ENCODE measurements at places on chromosomes 6 and 20.

DNA sequence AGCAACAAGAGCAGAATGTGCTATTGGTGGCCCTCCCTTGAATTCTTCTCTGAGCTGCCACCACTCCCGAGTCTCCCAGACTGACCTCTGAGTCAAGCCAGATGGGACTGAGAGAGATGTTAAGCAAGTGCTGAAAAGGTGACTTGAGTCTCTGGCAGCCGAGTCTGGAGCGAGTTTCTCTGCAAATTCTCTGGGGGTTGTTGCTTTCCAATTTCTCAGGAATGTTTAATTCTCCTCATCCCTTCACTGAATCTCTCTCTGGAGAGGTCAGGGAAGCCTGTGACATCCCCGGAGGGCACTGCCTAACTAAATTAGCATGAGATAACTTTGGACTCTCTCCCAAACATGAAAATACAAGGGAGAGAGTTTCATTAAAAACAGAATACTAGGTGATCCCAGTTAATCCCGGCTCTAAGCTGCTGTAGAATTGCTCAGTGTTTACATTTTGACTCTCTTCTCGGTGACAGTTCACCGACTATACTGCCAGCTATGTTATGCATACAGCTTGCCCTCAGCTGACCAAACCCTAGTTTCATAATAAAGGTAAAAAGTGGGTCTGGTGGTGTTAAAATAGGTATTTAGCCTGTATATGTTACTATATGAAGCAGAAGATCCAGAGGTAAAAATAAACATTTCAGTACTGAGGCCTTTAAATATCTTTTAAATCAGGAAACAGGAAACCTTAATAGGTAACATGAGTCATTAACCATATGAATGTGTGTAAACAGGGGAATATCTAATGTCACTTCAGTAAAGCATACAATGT is 157.9 kb downstream of the FOXC1 start:
- DNase-seq, result no peak

- no peak for DNase-seq
Measured at GRCh38 chr6:41011673-41012072, 27.3 kb downstream of the UNC5CL start.

GRCh38 chr6:140711019-140711613 is 1336.7 kb upstream of the CITED2 start:
- no peak for DNase-seq

GRCh38 chr20:62132421-62132820 is 10.1 kb downstream of the LSM14B start:
- DNase-seq, result no peak

DNA sequence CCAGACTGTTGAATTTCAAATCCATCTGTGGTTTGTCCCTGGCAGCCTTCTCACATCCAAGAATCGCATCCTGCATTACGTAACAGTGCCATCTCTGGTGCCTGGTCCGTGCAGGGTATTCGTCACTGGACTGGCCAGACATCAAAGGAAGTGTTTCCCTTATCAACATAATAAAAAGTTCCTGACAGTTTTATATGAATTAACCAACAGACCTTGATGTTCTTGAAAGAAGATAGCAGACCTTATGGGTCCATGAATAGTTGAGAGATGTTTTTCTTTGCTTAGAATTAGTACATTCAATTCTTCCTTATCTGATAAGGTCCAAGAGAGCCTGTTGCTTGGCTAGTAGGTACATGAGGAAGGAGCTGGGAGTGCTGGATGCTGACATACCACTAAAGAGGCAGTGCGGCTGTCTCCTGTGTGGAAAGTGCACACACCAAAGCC is 77.6 kb downstream of the PHACTR2 start:
- DNase-seq, result no peak

DNA sequence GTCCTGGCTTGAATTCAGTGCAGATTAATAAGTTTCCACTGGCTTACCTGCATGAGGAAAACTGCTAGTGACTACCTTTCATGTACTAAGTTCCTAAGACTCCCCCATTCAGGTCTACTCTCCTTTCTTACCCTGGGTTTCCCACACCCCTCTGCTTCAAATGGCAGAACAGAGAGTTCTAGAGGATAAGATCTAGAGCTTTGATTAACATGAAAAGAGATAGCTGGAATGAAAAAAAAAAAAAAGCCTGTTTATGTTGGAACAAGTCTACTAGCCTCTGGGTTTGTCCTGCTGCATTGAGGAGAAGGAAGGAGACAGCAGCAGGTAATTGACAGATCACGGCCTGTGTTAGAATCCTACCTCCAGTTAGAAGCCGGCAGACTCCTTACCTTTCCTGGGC is 201.4 kb upstream of the SOX4 start:
- no peak for DNase-seq

- no peak for DNase-seq
Measured at GRCh38 chr6:66230591-66230990, 523.6 kb upstream of the EYS start.

- DNase-seq, result no peak
Measured at GRCh38 chr6:127792616-127793015, 108.2 kb downstream of the THEMIS start.

- no peak for DNase-seq
Measured at GRCh38 chr6:140731741-140732140, 1357.3 kb upstream of the CITED2 start.

GRCh38 chr6:25431306-25431974 is 152.3 kb downstream of the CARMIL1 start:
- DNase-seq, result no peak

- DNase-seq, result no peak
Measured at GRCh38 chr20:1979106-1979778, 14.6 kb downstream of the PDYN start.

DNA sequence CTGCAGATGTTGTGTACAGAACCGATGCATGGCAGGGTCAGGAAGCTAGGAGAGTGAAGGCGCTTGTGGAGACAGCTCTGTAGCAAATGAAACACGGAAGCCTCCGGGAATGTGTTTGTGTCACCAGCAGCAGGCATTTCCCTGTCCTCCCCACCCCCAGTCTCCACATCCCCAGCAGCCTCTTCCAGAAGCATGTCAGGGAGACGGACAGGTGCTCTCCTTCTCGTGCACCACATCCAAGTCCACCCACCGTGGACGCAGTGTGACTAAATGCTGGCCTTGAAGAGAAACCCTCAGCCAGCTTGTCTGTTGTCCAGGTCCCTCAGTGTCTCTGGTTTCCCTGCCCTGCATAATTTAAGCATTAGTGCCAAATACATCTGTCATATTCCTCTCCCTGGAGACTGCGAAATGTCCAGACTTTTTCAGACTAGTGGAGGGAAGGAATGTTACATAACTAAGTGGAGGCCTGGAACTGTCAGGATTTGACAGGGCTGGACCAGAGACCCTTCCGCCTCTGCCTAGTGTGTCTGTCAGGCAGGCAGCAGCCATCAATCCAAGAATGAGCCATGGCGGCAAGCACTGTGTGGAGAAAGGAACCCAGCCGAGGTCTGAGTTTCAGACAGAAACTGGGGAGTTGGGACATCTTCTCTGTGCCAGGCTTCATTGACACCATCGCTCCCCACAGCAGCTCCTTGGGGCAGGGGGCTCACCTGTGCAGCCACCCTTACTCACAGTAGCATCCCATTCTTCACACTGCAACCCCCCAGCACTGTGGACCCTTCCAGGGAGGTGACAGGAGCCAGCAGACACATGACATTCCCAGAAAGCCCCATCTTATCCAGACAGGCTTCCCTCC is 26.6 kb upstream of the PI16 start:
- DNase-seq, result no peak

- no peak for DNase-seq
Measured at GRCh38 chr20:40956542-40957264, 71.9 kb upstream of the TOP1 start.

DNA sequence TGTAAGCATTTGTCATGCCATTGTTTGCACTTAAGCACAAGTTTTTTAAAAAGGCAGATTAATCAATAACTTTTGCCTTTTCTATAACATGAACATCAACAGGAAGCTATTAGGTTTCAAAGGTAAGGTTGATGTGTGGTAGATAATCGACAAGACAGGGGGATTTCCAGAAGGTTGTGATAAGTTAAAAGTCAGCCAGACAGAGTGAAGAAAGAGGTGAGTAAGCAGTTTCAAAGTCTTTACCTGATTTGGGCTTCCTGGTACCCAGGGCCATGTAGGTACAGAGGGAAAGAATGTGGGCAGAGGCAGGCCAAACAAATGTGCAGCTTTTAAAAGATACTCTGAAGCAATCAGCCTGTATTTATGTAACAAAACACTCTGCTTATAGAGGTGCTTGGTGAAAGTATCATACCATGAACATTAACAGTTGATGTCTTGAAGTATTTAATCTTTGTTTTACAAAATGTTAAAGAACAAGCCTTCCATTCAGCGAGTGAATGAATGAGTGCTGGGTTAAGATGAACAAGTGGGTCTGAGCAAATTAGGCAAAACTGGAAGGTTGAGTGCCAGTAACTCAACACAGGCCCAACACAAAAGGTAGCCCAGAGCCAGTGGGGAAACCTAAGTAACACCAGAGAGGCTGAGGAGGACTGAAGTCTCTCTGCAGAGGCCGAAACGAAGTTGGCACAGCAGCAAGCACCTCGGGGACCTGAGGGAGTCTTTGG is 60.2 kb downstream of the LRRC1 start:
- no peak for DNase-seq

- no peak for DNase-seq
Measured at GRCh38 chr20:24289737-24290481, 179.5 kb upstream of the SYNDIG1 start.

- DNase-seq, result peak; percentile 14
Measured at GRCh38 chr6:168884050-168884645, 369.5 kb downstream of the THBS2 start.

DNA sequence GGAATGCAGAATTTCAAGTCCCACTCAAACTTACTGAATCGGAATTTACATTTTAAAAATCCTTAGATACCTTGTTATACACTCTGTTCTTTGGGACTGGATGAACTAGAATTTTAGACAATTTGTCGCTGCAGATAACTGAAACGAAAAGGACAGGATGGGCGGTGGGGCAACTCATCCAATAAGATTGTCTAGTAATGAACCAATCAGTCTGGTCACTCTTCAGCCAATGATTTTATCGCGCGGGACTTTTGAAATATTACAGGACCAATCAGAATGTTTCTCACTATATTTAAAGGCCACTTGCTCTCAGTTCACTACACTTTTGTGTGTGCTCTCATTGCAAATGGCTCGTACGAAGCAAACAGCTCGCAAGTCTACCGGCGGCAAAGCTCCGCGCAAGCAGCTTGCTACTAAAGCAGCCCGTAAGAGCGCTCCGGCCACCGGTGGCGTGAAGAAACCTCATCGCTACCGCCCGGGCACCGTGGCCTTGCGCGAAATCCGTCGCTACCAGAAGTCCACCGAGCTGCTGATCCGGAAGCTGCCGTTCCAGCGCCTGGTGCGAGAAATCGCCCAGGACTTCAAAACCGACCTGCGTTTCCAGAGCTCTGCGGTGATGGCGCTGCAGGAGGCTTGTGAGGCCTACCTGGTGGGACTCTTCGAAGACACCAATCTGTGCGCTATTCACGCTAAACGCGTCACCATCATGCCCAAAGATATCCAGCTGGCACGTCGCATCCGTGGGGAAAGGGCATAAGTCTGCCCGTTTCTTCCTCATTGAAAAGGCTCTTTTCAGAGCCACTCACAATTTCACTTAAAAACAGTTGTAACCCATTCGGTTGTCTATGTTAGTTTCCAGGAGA is 41.9 kb upstream of the HFE start:
- DNase-seq, result no peak

DNA sequence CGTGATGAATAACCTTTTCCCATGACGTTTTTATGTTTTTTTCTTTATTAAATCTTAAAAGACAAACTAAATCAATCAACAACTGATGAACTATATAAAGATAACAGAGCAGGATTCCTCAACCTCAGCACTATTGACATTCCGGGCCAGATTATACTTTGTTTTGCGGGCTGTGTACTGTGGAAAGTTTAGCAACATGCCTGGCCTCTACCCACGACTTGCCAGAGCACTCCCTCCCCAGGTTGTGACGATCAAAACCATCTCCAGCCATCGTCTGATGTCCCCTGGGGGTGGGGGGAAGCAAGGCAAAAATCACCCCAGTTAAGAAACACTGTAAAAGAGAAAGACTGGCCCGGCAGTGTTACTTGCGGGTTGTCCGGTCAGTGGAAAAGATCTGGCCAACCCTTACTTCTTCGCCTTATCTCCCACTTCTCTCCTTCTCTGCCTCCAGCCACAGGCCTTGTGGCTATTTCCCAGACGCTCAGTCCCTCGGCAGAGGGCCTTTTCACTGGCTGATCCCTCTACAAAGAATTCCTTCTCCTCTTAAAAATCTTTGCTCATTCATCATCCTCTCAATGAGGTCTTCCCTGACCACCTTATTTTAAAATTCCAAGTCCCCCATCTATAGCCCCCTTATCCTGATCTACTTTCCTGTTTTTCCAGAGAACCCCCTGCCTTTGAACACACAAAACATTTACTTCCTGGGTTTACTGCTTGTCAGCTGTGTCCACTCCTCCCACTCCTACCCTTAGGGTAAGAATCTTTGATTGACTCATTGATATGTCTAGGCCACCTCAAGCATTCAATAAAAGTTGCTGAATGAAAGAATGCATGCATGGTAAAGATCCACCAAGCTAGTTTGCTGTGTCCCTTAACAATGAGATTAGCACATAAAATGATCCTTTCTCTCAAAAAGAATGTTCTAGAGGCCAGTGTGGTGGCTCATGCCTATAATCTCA is 14.7 kb upstream of the RAB22A start:
- no peak for DNase-seq

DNA sequence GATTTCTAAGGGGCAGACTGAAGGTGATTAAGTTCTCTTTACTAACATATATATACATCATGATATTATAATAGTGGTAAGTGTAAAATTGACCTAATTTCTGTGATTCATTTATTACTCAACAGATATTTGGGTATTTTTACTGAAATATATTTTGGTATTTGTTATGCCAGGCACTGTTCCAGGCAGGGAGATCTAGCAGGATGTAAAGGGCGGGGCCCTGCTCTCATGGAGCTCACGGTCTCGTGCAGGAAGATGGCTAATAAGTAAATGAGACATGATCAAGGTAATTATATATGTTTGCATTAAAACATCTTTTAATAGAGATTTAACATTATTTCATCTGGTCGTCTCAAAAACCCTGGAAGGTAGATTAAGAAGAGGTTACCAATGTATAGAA is 27.7 kb downstream of the FAM50B start:
- DNase-seq, result no peak

DNA sequence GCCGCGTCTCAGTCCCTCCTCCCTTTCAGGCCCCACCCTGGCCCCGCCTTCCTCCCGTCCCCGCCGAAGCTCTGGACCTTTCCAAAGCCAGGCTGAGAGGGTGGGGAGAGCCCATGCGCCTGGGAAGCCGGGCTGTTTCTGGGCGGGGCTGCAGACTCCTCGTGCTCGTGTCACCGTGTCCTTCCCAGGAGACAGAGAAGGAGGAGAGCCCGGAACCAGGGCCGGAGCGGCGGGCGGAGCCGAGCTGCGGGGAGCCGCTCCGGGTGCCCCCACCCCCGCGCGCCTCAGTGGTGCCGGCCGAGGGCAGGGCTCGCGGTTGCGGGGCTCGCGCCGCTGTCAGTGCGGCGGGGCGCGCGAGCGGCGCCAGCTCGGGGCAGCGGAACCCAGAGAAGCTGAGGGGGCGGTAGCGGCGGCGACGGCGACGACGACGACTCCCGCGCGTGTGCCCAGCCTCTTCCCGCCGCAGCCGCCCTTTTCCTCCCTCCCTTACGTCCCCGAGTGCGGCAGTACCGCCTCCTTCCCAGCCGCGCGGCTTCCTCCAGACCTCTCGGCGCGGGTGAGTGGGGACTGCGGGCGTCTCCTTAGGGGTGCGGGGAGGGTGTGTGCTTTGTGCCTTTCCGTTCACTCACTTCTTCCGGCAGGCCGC is at the start of gene RALY:
Gene RALY, plus strand, starts transcription at position 336 of the 646 bp plus-strand sequence. CDS start 78,164 bp downstream, outside the sequence.
- no peak for DNase-seq
